ENCODE measurements at places on chromosomes 5 and 9. TPM values are rescaled to one million over a fixed set of nuclear protein-coding genes. Genes with fewer than 3 reads are reported as not detected.

- no peak overlapping the region for H3K4me3 ChIP-seq
- no peaks in the 10 kb centered on the region for H3K27me3 ChIP-seq
- no peaks in the 10 kb centered on the region for H3K36me3 ChIP-seq
- H3K27ac ChIP-seq: no peak overlapping the region
Measured at GRCh38 chr5:37859805-37860204, 20.0 kb upstream of the GDNF start.

DNA sequence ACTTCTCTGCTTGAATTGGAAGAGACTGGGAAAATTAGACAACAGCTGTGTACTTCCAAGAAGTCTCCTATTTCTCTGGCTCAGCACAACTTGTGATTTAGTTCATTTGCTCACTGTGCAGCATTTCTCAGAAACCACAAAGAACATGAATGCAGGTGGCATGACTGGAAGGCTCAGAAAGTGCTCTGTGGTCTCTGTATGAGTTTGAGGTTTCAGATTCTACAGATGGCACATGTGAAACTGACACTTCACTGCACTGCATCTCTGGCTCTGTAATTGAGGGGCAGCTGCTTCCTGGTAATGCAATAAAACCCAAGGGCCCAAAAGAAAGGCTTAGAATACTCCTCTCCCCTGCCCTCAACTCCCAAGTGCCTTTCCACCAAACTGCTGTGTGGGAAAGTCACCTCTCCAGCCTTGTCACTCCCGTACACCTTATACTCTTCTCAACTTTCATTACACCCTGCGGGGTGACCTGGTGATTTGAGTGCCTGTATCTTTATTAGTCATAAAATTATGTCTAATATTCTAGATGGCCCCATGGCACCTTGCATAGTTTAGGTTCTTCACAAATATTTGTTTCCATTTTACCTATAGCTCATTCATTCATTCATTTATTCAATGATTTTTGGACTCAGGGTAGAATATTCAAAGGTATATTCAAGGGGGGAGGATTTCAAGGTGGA lies 82.5 kb downstream of the ESM1 start:
- no peak overlapping the region for H3K27ac ChIP-seq
- DNase-seq: no peak
- H3K27me3 ChIP-seq: peaks cover 22% of the 10 kb centered on the region
- H3K36me3 ChIP-seq: no peaks in the 10 kb centered on the region

The ZNF354C gene
- total RNA-seq: 8.1 TPM

DNA sequence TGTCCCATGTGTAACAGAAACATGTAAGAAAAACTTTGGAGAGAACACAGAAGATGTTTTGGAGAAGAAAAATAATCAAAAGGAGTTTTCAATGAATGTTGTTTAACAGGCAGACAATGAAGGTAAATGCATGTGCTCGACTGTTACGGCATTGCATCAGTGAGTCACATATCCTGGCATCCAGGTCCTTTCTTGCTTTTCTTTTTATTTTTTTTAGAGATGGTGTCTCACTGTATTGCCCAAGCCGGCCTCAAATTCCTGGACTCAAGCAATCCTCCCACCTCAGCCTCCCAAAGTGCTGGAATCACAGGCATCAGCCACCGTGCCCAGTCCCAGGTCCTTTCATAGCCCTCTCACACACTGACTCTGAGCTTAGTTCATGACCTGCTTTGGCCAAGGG lies 181.8 kb downstream of the DTWD2 start:
- H3K27ac ChIP-seq: no peak overlapping the region
- no peak overlapping the region for H3K4me3 ChIP-seq
- no peak for DNase-seq
- H3K4me1 ChIP-seq: peaks cover 7% of the 10 kb centered on the region

The TRIM36 gene
- total RNA-seq: 9.4 TPM

The FGF1 gene
- total RNA-seq: not detected

DNA sequence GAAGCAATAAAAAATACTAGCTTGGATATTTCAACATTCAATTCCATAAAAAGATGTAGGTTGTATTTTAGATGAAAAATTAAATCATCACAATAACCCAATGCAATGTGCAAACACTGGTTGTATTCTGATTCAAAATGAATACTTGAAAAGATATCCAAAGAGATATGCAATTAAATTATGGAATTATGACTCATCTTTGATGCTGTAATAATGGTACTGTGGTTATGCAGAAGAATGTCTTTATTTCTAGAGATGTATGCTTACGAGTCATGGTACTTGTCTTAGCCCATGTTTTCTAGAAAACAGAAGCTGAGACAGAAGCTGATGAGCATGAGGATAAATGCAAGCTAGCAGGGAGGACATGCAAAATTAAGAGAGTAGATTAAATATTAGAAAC lies 1941.4 kb upstream of the NUDT12 start:
- DNase-seq: no peak
- H3K4me1 ChIP-seq: no peaks in the 10 kb centered on the region
- H3K27ac ChIP-seq: no peak overlapping the region
- no peaks in the 10 kb centered on the region for H3K27me3 ChIP-seq
- H3K4me3 ChIP-seq: no peak overlapping the region
- no peaks in the 10 kb centered on the region for H3K36me3 ChIP-seq

DNA sequence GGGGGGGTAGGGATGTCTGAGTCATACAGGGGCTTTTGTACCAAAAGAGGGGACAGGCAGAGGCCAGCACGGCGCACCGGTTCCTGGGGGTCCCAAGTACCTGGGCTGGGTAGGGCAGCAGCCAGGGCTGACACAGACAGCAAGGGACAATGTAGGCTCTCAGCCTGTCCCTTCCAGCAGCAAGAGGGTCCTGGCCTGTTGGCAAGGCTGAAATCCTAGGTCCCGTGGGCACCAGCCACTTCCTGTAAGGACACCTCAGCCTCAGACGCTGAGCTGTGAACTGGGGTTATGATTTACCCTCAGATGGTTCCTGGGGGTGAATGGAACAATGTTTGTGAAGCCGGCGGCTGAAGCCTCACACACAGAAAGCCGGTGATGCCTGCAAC lies 41.3 kb downstream of the NACC2 start:
- H3K27ac ChIP-seq: no peak overlapping the region
- no peak for DNase-seq
- H3K27me3 ChIP-seq: no peaks in the 10 kb centered on the region

The C7 gene
- 6.1 TPM for total RNA-seq

GRCh38 chr9:106110483-106110882 lies 416.1 kb downstream of the TMEM38B start:
- H3K27me3 ChIP-seq: no peaks in the 10 kb centered on the region
- no peaks in the 10 kb centered on the region for H3K36me3 ChIP-seq
- H3K4me3 ChIP-seq: no peak overlapping the region
- no peak for DNase-seq
- H3K4me1 ChIP-seq: peaks cover 3% of the 10 kb centered on the region
- no peak overlapping the region for H3K27ac ChIP-seq

GRCh38 chr5:179316111-179316551 lies 29.1 kb downstream of the ADAMTS2 start:
- H3K36me3 ChIP-seq: peaks cover 1% of the 10 kb centered on the region
- H3K27me3 ChIP-seq: peaks cover 11% of the 10 kb centered on the region
- H3K27ac ChIP-seq: no peak overlapping the region
- H3K4me3 ChIP-seq: no peak overlapping the region

DNA sequence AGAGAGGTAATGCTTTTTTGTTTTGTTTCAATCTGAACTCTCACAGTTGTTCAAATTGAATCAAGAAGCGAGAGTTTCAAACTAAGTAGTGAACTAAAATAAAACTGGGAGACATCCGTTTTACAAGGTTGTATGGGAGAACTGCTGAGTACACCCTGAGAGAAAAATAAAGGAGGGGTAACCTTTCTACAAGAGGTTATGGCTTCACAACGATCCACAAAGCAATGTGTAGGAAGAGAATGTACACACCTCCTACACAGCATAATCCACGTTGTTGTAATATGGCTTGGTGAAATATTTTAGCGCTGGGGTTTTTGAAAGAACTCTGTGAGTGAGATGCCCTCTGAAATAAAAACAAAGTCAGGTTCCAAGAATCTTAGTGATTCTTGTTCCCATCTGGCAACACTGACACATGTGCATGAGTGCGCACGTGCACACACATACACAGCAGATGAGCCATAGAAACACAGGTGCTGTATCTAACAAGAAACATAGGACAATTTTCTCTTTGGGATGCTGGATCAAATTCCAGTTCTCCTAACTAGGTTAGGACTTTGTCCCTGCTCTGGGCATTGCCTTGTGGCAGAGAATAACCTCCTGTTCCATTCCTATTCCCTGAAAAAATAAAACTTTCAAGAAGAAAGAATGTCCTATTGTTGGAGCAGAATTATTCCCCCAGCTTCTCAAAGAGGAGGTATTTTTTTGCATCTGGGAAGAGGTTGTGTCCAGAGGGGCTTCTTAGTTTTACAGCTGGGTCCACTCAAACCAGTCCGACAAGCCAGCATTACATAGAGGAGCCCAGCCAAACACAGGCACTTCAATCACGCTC lies 94.5 kb upstream of the EFNA5 start:
- no peak overlapping the region for H3K4me3 ChIP-seq
- no peaks in the 10 kb centered on the region for H3K36me3 ChIP-seq
- H3K4me1 ChIP-seq: peaks cover 23% of the 10 kb centered on the region
- peaks cover 18% of the 10 kb centered on the region for H3K27me3 ChIP-seq

DNA sequence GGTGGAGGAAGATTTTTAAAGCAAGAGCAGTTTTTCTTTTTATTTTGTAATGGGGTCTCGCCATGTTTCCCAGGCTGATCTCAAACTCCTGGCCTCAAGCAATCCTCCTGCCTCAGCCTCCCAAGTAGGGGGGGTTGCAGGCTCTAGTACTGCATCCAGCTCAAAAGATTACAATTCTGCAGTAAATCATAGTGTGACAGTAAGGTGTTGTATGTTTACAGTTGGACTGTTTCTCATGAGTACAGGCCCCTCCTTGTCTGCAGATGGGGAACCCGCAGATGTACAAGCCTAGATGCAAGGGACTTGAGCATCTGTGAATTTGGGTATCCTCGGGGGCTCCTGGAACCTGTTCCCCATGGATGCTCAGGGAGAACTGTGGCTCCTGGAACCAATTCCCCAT lies 3.3 kb downstream of the CCT5 start:
- H3K27ac ChIP-seq: no peak overlapping the region
- H3K4me1 ChIP-seq: peaks cover 30% of the 10 kb centered on the region
- no peak for DNase-seq
- no peak overlapping the region for H3K4me3 ChIP-seq

The ADAM19 gene
- 13.4 TPM for total RNA-seq

- no peaks in the 10 kb centered on the region for H3K4me1 ChIP-seq
- peaks cover 39% of the 10 kb centered on the region for H3K27me3 ChIP-seq
- no peak for DNase-seq
- no peaks in the 10 kb centered on the region for H3K36me3 ChIP-seq
Measured at GRCh38 chr5:3027185-3027865, 275.8 kb upstream of the IRX2 start.

DNA sequence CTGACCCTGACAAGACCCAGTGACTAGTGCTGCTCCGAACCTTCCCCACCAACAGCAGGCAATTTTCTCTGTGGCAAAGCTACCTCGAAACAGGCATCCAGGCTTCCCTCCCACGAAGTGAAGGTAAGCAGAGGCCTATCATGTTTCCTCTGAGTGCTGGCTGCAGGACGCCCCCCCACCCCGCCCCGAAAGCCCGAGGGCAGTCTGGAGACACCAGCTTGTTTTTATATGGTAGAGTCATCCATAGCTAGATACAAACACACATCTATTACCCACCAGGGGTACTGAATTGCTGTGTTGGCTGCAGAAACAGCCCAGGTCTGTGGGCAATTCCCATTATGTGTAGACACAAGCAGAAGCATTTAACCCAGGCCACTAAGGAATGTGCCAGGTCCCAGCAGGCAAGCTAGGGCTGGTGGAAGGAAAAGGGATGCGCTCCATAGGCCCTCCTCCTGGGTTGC lies 40.4 kb downstream of the LIX1 start:
- DNase-seq: no peak
- no peaks in the 10 kb centered on the region for H3K27me3 ChIP-seq
- H3K27ac ChIP-seq: no peak overlapping the region
- no peaks in the 10 kb centered on the region for H3K36me3 ChIP-seq

The PCDHA10 gene
- total RNA-seq: 18.3 TPM

DNA sequence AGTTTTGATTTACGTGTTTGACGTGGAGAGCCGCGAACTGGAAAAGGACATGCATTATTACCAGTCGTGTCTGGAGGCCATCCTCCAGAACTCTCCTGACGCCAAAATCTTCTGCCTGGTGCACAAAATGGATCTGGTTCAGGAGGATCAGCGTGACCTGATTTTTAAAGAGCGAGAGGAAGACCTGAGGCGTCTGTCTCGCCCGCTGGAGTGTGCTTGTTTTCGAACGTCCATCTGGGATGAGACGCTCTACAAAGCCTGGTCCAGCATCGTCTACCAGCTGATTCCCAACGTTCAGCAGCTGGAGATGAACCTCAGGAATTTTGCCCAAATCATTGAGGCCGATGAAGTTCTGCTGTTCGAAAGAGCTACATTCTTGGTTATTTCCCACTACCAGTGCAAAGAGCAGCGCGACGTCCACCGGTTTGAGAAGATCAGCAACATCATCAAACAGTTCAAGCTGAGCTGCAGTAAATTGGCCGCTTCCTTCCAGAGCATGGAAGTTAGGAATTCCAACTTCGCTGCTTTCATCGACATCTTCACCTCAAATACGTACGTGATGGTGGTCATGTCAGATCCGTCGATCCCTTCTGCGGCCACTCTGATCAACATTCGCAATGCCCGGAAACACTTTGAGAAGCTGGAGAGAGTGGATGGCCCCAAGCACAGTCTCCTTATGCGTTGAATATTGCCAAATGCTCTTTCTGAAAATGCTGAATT lies 850 bp downstream of the RRAGA start:
- H3K27ac ChIP-seq: peak overlapping the region; percentile 91
- peaks cover 22% of the 10 kb centered on the region for H3K4me1 ChIP-seq
- H3K36me3 ChIP-seq: no peaks in the 10 kb centered on the region
- no peak for DNase-seq
- peak overlapping the region; percentile 85 for H3K4me3 ChIP-seq

The ST6GALNAC4 gene
- total RNA-seq: 7.7 TPM

DNA sequence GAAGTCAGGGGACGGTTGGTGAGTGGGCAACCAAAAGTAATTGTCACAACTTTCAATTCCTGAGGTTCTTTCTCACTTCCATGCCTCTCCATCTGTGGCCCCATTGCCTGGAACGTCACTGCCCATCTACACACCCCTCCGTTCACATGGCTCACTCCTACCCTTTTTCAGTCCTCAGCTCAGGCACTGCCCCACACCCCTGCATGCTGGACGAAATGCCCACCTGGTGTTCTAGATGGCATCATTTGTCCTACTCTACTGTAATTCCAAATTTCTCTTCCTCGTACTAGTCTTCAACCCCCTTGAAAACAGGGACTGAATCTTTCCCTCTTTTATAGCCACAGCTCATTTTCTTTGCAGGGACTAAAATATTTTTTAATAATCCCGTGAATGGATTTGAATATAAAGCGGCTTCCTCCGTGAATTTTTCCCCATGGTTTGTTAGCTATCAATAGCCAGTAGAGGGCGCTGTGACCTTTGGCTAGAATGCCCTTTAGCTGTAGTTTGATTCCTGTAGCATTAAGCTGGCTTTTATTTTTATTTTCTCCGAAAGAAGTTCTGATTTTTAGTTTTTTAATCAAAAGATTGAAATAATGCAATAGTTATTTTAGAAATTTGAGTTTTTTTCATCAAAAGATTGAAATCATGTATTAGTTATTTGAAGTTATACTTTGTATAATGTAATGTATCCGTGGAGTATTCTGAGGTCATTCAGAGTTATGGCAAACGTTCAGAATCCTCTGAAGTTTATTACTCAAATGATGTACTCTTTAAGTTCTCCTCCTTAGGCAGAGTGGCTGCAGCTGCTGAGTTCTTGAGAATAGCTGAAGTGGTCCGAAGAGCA lies 232.1 kb downstream of the SH3GL2 start:
- peaks cover 5% of the 10 kb centered on the region for H3K4me1 ChIP-seq
- H3K36me3 ChIP-seq: no peaks in the 10 kb centered on the region
- peaks cover 12% of the 10 kb centered on the region for H3K27me3 ChIP-seq
- DNase-seq: peak; percentile 37
- no peak overlapping the region for H3K27ac ChIP-seq

Data from progenitor cell of endocrine pancreas (in vitro differentiated cells).